ENCODE measurements at places on chromosomes 5 and 9.

GRCh38 chr5:60916646-60917045 lies 28.2 kb downstream of the ERCC8 start:
- no peak for DNase-seq

- DNase-seq = no peak
These were observed 146.5 kb upstream of the ABCA1 start for GRCh38 chr9:105074491-105074890.

- no peak for DNase-seq
These were observed 7.5 kb downstream of the SERINC5 start for GRCh38 chr5:80248378-80248777.

GRCh38 chr5:171589461-171589860 lies 170.0 kb downstream of the FGF18 start:
- no peak for DNase-seq

- no peak for DNase-seq
These were observed 1.5 kb downstream of the ARPC5L start for GRCh38 chr9:124863371-124863871.

GRCh38 chr9:109027176-109027575 lies 13.9 kb upstream of the CTNNAL1 start:
- DNase-seq = no peak
